ENCODE measurements at places on chromosomes 3 and 15.

GRCh38 chr3:13332158-13332557, 88.0 kb downstream of the NUP210 start:
- no peak for DNase-seq

DNA sequence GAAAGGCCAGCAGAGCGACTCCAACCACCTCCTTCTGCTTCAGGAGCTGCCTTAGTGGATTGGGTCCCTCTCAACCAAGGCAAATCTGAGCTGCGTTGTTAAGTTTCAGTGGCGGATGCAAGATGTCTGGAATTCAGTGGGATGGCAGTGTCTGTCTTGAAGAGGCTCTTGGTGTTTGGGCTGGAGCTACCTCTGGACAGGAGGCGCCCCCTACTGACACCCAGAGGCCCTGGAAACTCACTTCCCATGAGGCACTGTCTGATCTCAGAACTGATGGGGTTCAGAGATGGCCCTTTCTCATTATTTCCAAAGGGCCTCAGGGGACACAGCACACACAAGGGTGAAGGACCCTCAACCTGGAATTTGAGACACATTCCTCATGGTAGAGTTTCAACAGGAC, 6.0 kb upstream of the SLC28A1 start:
- DNase-seq: no peak

DNA sequence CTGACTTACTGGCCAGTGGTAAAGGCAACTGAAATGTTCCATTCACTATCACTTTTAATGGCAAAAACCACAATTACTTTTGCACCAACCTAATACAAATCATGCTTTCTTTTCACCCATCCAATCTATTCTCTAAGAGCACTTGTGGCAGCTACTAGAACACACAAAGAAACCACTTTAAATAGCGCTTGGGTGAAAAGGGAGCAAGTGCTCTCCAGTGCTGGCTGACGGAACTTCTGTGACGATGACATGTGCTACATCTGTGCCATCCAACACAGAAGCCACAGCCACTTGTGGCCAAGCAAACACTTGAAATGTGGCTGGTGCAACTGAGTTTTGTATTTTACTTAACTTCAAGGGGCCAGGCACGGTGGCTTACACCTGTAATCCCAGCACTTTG, 18.9 kb downstream of the SH3BP5 start:
- DNase-seq: no peak

DNA sequence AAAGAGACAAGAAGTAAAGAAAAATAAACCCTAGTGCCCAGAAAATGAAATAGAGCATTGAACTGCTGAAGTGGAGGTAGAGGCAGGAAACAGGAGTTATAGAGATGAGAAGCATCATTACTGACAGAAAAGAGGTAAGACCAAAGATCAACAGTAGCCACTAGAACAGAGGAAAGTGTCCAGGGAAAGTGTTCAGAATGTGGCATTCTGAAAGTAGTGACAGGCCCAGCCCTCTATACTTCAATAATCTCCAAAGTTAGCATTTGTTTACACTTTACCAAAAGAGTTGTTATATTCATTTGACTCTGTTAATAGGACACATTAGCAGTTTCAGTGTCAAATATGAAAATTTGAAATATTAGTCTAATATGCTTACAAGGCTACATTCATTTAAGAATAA, 727.1 kb upstream of the NECTIN3 start:
- DNase-seq: no peak

DNA sequence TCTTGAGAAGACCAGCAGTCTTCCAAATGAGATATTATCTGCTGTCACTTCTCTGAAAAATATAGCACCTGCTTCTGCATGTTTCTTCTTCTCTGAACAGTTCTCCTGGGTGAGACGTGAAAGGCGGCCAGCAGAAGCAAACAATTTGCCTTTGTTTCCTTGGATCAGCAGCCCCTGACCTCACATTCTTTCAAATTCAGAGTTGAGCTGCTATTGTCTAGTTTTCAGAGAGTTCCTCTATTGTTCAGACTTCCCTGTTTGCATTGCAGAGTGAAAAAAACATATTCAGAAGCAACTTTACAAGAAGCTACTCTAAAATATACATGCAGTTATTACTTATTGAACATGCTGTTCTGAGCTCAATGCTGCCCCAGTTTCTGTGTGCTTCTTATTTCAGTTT, 653.6 kb downstream of the NAALADL2 start:
- DNase-seq: peak; percentile 59
